ENCODE measurements at places on chromosomes 7 and 10. TPM values are rescaled to one million over a fixed set of nuclear protein-coding genes. Genes with fewer than 3 reads are reported as not detected.

The CCDC136 gene
- 47.4 TPM for total RNA-seq

The MRC1 gene
- total RNA-seq = 0.46 TPM

The ECHDC3 gene
- total RNA-seq = 17.1 TPM

The SEMA3A gene
- total RNA-seq = 33.3 TPM

The CALCR gene
- 1.2 TPM for total RNA-seq

The RET gene
- total RNA-seq = 17.8 TPM

The UNC5B gene
- 31.6 TPM for total RNA-seq

The CALN1 gene
- 10.5 TPM for total RNA-seq

The C10orf88 gene
- 7.7 TPM for total RNA-seq

The CHN2 gene
- 5.0 TPM for total RNA-seq

The AMZ1 gene
- total RNA-seq = 1.4 TPM

The FXYD4 gene
- not detected for total RNA-seq

DNA sequence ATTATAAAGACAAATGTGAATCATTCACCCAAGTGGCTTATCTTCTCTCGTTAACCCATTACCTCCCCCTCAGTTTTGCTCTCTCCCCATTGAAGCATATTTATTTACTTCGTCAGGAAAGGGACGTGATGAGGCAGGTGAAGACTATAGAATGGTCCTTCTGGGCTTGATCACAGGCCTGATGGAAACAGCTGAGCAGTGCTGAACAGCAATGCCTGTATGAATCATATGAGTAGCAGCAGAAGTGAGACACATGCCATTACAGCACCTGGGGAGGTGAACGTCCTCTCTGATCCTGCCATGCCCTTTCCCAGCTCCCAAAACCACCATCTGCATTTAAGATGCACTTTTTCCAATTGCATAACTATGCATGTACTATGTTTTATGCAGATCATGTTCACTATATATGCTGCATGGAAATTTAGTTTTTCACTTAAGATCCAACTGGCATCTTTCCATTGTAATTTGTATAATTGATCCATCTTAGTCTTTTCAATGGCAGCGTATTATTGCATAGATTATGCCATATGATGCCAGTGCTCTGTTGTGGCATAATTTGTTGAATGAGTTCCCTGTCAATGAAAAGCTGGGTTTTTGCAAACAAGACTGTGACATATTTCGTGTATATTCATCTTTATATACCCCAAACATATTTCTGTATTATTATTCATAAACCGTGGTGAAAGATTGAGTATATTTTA is 105.3 kb downstream of the CXCL12 start:
- peaks cover 6% of the 10 kb centered on the region for H3K4me1 ChIP-seq
- no peak for DNase-seq
- H3K27ac ChIP-seq = no peak overlapping the region
- no peaks in the 10 kb centered on the region for H3K27me3 ChIP-seq

DNA sequence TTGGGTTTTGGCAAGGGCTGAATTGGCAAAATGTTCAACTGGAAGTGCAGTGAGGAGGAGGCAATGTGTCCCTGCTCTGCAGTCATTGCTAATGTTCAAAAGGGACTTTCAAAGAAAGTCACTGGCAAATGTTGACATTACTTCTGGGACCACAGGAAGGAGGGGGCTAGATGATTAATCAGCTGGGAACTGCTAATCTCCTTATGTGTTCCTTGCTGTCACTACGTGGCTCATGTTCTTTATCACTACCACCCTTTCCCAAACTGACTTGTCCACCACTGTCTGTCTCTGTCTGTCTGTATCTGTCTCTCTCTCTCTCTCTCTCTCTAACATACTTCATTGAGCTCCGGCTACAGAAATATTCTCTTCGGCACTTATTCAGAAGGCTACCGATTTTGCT is 86.9 kb upstream of the MTPN start:
- no peak for DNase-seq
- no peak overlapping the region for H3K4me3 ChIP-seq
- H3K4me1 ChIP-seq = peaks cover 10% of the 10 kb centered on the region
- H3K27ac ChIP-seq = no peak overlapping the region
- H3K36me3 ChIP-seq = no peaks in the 10 kb centered on the region
- H3K27me3 ChIP-seq = no peaks in the 10 kb centered on the region

DNA sequence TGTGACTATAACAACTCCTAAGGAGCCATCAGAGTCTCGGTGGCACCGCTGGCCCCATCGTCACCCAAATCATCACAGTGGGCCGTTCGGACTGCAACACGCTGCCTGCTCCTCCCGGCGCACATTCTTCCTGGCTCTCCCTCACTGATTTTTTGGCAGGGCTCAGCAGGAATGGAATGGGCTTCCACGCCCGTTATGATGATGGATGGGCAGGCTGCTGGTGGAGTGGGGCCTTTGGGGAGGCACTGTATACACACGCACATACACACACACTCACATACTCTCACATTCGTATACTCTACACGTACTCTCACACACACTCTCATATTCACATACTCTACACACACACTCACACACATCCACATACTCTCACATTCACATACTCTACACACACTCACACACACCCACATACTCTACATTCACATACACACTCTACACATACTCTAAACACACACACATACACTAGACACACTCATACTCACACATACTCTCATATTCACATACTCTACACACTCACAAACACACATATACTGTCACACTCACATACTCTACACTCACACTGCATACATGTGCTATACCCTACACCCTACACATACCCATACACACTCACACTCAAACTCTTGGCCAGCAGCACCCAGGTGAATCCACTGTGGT is 99.8 kb downstream of the KCNMA1 start:
- no peak for DNase-seq
- H3K4me3 ChIP-seq = no peak overlapping the region
- no peaks in the 10 kb centered on the region for H3K27me3 ChIP-seq
- peaks cover 14% of the 10 kb centered on the region for H3K4me1 ChIP-seq
- peaks cover 3% of the 10 kb centered on the region for H3K36me3 ChIP-seq
- H3K27ac ChIP-seq = no peak overlapping the region

GRCh38 chr10:125102246-125102645 is 58.1 kb downstream of the CTBP2 start:
- no peak for DNase-seq
- peaks cover 94% of the 10 kb centered on the region for H3K4me1 ChIP-seq
- no peaks in the 10 kb centered on the region for H3K27me3 ChIP-seq
- no peak overlapping the region for H3K4me3 ChIP-seq
- peaks cover 28% of the 10 kb centered on the region for H3K36me3 ChIP-seq
- H3K27ac ChIP-seq = peak overlapping the region; percentile 84

- H3K27me3 ChIP-seq = no peaks in the 10 kb centered on the region
- no peak overlapping the region for H3K27ac ChIP-seq
- H3K4me3 ChIP-seq = no peak overlapping the region
These were observed 155.8 kb downstream of the DOCK4 start for GRCh38 chr7:112050250-112050881.

DNA sequence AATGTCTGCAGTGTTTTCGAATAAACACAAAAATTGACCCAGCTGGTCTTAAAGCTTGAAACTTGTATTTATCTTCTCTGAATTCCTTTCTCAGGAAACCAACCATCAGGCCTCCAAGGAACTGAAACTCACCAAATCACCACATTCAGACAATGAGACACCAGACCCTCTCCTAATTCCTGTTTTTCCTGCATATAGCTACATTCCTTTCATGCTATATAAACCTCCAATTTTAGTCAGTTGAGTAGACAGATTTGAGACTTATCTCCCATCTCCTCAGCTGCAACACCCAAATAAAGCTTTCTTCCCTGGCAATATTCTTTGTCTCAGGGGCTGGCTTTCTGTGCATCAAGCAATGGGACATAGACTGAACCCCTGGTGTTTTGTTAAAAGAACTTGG is 317.0 kb downstream of the CACNA2D1 start:
- no peak overlapping the region for H3K4me3 ChIP-seq
- peaks cover 27% of the 10 kb centered on the region for H3K36me3 ChIP-seq
- peaks cover 21% of the 10 kb centered on the region for H3K4me1 ChIP-seq
- H3K27ac ChIP-seq = no peak overlapping the region

- DNase-seq = no peak
- no peak overlapping the region for H3K4me3 ChIP-seq
- H3K36me3 ChIP-seq = peaks cover 36% of the 10 kb centered on the region
- no peak overlapping the region for H3K27ac ChIP-seq
- H3K27me3 ChIP-seq = peaks cover 15% of the 10 kb centered on the region
- H3K4me1 ChIP-seq = no peaks in the 10 kb centered on the region
These were observed 6.3 kb upstream of the NSMCE4A start for GRCh38 chr10:121981346-121981745.

DNA sequence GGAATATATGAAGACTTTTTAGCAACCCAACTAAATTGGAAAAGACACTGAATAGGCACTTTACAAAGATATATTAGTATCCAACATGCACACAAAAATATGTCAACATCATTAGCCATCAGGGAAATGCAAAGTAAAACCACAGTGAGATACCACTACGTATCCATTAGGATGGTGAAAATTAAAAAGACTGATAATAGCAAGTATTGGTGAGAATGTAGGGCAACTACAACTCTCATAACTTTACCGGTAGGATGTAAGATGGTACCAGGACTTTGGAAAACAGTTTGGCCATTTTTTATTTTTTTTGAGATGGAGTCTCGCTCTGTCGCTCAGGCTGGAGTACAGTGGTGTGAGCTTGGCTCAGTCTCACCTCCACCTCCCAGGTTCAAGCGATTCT is 13.7 kb upstream of the CCNY start:
- H3K4me3 ChIP-seq = no peak overlapping the region
- peaks cover 3% of the 10 kb centered on the region for H3K4me1 ChIP-seq
- no peak for DNase-seq
- peaks cover 11% of the 10 kb centered on the region for H3K36me3 ChIP-seq

Measured in WTC11 (cell line).